Activated CD4-positive, alpha-beta T cell treated with anti-CD3 and anti-CD28 coated beads, Interleukin-2, amount 50 U/mL, for 4 hours (primary cell): ENCODE measurements at places on chromosomes 13 and 19.
A peak's percentile ranks its signal among the peaks of the same experiment; 100 is the strongest.

DNA sequence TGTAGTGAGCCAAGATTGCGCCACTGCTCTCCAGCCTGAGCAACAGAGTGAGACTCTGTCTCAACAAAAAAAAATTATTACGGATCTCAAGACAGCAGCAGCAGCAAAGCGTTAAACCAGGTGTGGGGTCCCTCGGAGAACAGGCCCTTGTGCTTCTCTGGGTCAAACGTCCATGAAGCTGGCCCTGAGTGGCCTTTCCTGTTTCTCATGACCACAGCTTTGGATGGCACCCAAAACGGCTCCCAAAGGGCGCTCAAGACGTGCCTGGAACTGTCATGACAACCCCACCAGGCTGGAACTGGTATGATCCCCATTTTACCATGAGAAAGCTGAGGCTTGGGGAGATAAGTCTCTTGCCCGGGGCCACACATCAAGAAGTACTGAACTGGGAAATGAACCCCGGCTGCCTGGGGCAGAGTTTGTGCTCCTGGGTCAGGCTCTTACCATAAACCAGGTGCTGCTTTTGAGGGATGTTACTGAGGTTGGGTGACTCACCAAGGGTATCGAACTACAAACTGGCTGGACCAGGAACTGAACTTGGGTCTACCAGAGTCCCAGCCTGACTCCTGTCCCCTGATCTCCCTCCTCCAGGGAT lies 11.6 kb upstream of the SAMD1 start:
- DNase-seq, result no peak

- DNase-seq, result no peak
These were observed 88.7 kb downstream of the MAB21L1 start for GRCh38 chr13:35387682-35388250.

DNA sequence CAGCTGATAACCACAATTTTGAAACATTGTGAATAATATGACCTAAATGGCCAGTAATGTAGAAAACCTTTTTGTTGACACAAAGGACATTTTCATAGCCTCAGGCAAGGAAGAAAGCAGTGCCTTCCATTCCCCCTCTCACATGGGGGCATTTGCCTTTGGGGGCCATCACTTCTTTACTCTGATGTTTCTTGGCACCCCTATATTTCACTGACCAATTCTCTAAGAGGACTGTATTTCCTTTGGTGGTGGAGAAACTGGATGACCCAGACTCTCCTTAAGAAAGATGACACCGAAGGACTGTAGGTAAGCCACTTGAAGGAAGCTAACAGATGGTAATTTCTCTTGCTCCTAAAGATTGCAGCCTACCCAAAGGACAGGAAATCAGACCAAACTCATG lies 254.6 kb downstream of the DCLK1 start:
- DNase-seq, result no peak

GRCh38 chr19:7336321-7336973 lies 12.3 kb upstream of the ARHGEF18 start:
- no peak for DNase-seq

- no peak for DNase-seq
These were observed 5.5 kb upstream of the SAE1 start for GRCh38 chr19:47124937-47125668.

- DNase-seq, result no peak
These were observed 13.3 kb downstream of the SLC25A42 start for GRCh38 chr19:19077103-19077502.

- DNase-seq, result peak; percentile 73
These were observed 624 bp downstream of the CTXN1 start for GRCh38 chr19:7925171-7925851.

DNA sequence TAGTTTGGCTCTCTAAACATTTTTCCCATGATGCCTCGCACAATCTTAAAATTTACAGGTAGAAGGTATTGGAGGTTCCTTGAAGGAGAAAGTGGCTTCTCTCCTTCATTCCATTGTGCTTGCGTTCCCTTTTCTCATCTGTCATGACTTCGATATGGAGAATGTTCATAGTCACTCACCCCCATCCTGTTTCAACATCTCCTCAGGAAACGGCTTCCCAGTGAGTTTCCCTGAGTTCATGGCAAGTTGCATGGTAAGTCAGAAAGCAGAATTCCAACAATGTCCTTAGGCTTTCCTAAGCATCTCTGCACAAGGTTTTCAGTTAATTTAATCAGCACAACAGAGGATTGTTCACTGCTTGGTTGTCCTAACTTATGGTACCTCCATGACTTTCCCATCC lies 581.8 kb upstream of the SLITRK5 start:
- DNase-seq, result no peak

DNA sequence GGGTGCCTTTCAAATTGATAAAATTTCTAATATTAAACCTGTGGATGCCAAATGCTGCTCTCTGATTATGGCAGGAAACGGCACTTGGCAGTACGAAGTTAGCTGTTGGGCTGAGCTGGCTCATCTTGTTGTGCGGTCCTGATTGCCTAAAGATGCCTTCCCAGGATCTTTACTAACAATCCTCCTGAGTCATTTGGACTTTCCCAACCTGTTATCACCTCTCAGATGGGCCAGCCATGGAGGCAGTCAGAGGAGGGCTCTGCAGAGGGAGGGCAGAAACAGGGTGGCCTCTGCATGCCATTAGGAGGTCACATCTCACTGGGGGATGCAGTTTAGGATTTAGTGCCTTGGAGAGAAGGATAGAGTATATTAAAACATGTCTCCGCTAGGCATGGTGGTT lies 27.3 kb downstream of the ALOX5AP start:
- DNase-seq, result no peak

DNA sequence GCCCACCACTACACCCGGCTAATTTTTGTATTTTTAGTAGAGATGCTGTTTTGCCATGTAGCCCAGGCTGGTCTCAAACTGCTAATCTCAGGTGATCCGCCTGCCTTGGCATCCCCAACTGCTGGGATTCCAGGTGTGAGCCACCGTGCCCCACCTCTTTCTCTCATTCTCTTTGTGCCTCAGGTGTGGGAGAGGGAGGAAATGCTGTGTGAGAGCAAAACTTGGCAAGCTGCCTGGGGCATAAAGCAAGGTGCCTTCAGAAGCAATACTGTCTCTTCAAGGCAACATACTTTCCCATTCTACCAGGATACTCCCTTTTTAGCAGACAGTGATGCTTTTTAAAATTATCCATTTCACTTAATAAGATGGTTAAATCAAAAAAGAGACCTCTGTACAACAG lies 53.2 kb upstream of the RFC3 start:
- DNase-seq, result no peak

DNA sequence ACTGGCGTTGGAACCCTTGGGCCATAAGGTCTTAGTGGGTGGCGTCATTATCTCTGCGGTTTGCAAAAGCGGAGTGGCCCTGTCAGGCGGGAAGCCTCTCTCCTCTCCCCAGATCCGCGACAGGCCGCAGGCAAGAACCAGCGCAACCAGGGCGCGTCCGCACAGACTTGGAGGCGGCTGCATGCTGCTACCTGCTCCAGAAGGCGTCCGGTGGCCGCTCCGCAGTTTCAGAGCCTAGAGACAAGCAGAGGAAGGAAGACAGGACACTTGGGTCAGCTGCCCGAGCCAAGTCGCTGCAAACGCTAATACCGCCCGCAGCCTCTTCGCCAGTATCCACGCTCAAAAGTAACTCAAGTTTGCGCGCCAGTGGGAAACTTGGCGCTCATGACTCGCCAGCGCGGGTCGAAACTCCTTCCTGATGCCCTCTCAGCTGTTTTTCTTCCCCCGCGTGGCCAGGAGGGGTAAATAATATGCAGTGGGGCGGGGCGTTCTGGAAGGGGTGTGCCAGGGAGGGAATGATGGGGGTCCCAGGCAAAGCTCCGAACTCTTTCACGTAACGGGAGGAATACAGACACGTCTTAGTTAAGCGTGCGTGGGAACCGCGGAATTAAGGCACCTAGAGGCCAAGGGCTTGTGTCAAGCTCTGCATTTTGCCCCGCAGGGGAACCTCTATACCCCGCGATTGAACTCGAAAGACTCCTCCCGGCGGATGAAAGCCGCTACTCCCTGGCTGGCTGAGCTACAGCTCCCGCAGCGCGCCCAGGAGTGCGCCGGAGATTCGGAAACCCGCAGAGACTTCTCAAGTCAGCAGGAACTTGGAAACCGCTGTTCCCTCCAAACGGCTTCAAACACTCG lies at the start of gene EDNRB:
EDNRB (minus strand) TSS at position 441 of the 855 bp plus-strand sequence; CDS start at position 183, 258 bp downstream.
- no peak for DNase-seq

- no peak for DNase-seq
These were observed 319.7 kb upstream of the TSHZ3 start for GRCh38 chr19:31668921-31669320.

- peak; percentile 80 for DNase-seq
These were observed 29.7 kb downstream of the GPX4 start for GRCh38 chr19:1133471-1133929.

DNA sequence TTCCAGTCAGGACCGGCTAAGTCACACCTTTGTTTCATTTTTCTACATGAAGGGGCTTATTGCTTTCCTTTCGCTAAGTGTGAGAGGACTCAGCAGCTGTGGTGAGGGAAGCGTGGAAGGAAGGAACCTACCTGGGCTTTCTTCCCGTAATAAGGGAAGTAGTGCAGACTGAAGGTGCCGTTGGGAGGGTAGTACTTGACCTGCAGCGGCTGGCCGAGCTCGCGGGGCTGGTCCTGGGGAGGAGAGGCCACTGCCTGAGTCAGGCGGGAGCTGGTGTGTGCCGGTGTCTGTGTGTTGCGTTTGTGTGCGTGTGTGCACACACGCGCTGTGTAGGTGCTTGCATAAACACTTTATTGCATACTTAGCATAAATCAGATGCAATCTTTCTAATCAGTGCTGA lies 7.7 kb downstream of the ATP4B start:
- DNase-seq, result no peak

- DNase-seq, result peak; percentile 49
These were observed 5.0 kb downstream of the SYCE2 start for GRCh38 chr19:12913851-12914690.

- peak; percentile 60 for DNase-seq
These were observed 11.2 kb upstream of the PRR19 start for GRCh38 chr19:42290523-42291434.

DNA sequence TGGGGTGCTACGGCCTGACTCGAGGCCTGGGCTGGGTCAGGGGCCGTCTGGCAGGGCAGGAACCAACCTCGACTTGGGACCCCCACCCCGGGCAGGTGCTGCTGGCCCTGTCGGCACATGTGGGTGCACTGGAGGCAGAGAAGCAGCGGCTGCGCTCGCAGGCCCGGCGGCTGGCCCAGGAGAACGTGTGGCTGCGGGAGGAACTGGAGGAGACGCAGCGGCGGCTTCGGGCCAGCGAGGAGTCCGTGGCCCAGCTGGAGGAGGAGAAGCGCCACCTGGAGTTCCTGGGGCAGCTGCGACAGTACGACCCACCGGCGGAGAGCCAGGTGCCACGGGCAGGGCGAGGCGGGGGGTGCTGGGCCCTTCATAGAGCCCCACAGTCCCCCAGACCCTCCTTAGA lies 5.9 kb downstream of the KLC3 start:
- DNase-seq, result no peak

DNA sequence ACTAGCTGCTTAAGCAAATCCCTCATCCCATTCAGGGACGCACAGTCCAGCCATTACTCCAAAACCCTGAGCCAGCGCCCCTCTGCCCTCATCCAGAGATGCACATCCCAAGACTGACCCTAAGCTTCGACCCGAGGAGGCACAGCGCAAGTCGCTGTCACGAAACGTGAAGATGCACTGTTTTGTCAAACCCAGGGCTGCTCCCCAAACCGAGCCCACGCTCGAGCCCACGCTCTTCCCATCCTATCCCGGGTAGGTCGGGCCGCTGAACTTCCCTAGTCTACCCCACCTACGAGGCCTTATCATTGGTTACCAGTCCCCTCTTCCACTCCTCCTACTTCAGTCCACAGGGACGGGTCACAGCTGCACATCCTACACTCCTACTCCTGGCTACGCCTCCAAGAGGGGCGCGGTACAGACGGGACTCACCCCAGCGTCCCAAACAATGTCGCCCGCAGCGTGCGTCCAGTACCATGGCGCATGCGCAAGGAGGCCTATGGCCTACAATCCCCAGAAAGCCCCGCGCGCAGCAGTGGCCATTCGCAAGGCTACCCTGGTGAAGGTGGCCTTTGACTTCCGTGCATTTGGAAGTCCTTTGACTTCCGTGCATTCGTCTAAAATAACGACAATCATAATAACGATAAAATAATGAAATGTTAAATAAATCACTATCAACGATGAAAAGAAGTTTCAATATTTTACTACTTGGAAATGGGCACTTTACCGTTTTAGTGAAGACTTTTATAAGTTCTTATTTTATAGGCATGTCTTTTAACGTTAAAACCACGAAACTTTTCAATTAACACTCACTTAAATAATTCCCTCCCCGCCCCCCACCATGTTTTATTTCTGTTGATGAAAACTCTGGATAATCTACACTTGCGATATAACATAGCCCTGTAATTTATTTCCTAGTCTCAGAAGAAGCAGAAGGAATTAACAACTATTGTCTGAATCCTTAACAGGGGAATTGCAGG lies at the start of gene ZNF285:
ZNF285 (minus strand) TSS at position 470 of the 977 bp plus-strand sequence. CDS start 4,395 bp downstream, outside the sequence.
- DNase-seq, result peak; percentile 54

DNA sequence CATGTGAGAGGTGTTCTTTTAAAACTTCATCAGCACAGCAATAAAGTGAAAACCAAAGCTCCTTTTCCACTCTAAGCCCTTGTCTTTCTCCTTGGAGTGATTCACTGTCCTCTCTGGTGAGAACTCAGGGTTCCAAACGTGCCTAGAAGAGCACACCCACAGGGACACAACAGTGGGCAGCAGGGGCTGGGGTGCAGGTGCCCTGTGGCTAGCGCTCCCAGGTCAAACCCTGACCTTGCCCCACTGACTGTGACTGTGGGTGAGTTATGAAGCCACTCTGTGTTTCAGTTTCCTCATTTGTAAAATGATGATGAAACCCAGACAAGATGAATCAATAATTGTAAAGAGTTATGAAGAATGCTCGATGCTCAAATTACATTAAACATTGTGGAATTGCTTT lies 37.6 kb upstream of the IGFL1 start:
- DNase-seq, result no peak

DNA sequence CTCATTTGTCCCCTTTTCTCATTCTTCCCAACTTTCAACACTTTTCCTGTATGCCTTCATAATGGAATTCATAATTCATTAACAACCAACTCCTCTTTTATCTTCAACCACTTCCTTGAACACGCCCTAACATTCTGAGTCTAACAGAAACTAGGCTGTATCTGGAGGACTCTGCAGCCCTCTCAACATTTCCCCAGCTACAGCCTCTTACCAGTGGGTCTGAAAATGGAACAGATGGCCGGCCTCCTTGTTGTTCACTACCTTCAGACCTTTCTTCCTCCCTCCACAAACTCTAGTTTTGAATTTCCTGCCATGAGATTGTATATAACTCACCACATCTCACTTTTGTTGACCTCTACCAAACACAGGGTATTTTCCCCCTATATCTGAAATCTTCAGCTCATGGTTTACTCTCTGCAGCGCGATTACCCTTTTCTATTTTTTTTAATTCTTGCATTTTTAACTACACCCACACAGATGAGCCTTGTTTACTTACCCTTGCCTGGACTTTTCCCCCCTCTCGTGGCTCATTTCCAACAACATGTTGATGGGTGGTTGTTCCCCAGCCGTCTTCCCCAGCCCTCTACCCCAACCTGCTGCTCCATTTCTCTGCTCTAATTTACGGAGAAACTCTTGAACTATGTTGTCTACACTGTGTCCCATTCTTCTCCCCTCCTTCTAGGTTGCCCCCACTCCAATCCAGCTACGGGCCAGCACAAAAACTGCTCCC lies 846 bp downstream of the ZNF790 start:
- DNase-seq, result no peak

- no peak for DNase-seq
These were observed 12.9 kb downstream of the VSTM2B start for GRCh38 chr19:29538651-29539050.

- no peak for DNase-seq
These were observed 862.1 kb upstream of the MIR17HG start for GRCh38 chr13:90485436-90485835.
